CD4-positive, alpha-beta T cell treated with Interleukin-10 for 1 hour (primary cell): ENCODE measurements at places on chromosomes 6 and 20.
A peak's percentile ranks its signal among the peaks of the same experiment; 100 is the strongest.

GRCh38 chr6:33619166-33619840, 1.8 kb upstream of the ITPR3 start:
- no peak for DNase-seq

DNA sequence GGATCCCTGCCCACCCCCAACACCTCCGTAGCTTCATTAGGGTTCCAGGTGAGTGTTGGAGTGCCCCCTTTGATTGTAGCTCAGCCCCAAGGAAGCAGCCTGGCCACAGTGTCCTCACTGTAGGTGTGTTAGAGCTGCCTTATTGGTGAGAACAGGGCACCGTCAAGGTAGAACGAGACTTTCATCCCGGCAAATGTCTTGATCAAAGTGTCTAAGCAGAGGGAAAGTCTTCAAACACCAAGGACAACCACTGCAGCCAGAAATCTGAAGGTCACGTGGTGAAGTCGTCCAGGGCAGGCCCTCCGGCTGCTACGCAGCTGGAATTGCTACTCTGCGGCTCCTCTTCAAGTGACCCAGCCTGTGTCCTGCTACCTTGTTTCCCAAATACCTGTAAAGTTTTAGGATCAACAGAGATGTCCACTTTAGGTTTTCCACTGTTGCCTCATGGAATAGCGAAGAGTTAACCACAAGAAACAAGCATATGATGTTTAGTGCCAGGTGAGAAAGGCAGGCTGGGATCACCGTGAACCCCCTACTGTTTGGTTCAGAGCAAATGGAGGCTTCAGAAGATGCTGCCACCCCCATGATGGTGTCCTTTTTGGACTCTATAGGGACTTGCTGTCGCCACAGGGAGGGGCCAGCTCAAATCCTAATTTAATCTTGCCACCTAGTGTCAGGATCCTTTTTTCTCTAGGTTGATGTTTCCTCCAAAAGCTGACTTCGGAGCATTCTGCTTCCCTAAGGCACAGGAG, 1.7 kb upstream of the DLL1 start:
- no peak for DNase-seq

- DNase-seq: no peak
These were observed 6.1 kb upstream of the PM20D2 start for GRCh38 chr6:89139509-89140346.

DNA sequence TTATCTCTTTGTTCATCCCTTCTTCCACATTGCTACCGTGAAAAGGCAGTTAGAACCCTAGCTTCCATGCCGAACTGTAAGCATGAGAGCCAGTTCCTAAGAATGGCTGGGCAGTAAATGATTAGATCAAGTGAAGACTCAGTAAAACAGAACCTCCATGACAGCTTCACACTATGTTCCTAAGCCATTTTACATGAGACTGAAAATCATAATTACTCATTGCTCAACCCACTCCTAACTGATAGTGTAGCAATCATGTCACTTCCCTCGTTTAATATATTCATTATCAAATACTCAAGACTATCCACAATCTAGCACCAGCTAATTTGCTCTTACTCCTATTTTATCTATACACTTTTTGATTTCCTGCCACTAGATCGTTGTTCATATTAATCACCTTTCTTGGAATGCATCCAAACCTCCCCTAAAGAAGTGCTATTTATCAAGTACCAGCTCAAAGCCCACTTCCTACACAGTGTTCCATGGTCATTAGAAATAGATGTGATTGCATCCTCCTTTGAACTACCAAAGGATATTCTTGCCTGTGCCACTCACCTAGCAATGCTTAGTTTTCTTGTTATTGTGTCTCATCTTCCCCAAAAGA, 6.0 kb downstream of the TMEM30A start:
- no peak for DNase-seq

DNA sequence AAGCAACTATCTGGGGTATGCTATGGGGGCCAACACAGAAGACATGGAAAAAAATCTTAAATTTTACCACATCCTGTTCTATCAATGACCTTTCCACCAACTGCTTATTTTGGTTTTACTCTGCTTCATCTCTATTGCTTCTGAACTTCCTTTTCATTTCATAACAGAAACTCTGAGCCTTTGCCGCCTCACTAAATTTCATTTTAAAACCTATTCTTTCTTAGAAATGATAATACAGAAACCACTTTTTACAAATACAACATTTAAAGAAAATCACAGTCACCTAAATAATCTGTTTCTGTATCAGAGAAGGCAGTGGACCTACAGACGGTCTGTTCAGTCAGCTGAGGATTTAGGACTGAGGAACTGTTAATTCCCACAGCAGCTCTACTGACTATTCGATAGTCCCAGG, 117.5 kb downstream of the KCNQ5 start:
- DNase-seq: no peak

DNA sequence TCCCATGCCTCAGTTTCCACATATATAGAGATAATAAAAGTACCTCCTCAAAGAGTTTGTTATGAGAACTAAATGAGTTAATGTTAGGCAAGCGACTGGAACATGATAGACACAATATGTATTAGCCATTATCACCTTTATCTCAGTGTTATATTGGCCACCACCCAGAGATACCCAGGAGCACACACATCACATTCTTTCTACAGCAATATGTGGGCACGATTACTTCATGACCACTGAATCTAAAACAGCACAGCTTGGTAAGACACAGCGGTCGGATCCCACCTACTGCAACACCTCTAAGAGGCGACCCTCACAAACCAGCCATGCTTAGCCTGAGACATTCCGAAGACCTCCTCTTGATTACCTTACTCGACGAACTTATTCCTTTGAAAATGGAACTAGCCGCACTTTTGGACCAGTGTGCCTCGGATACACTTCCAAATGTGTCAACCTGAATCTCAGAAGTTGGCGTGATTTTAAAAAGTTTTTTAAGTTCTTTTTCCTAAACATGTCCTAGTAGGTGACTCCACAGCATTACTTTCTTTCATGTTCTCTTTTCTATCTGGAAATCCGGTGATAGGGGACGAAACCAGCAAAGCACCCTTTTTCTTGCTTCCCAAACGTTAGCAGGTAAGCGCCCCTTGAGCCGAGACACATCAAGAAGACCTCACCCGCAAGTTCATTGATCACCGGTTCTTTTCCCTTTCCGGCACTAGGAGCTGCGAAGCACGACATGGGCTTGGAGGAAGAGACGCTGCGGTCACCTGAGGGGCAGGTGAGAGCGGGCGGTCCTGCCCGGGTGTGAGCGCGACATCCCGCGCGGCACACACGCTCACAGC, 923 bp downstream of the GMDS start:
- DNase-seq: no peak

- DNase-seq: no peak
These were observed 344.2 kb upstream of the BTBD3 start for GRCh38 chr20:11573507-11573906.

- no peak for DNase-seq
These were observed 67.6 kb downstream of the SLC22A2 start for GRCh38 chr6:160190973-160191372.

DNA sequence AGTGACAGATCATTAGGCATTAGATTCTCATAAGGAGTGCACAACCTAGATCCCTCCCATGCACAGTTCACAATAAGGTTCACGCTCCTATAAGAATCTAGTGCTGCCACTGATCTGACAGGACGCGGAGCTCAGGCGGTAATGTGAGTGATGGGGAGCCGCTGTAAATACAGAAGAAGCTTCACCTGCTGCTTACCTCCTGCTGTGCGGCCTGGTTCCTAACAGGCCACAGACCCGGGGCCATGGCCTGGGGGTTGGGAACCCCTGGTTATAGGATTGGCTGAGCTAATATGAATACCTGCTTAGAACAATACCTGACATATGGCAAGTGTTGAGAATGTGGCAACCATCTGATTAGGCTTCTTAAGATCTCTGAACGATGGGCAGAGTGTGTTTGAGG, 2.4 kb downstream of the PNPLA1 start:
- no peak for DNase-seq

DNA sequence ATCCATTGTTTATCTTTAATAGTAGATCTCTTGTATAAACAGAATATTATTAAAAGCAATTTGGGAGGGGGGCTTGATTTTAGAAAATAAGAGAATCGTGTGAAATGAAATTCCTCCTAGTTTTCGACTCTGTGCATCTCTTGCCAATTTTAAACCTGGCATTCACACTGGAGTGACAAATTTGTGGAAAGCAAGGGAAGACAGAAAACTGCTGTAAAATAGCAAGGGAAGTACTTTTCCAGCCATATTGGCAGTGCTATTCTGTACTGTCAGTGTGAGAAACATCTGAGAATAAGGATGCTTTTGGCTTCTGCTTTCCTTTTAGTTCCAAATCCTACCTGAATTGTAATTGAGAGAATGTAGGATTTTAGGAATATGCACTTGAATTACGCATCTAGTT, 40.2 kb downstream of the TOP1 start:
- no peak for DNase-seq

- DNase-seq: no peak
These were observed 155.3 kb upstream of the SYNCRIP start for GRCh38 chr6:85797993-85798392.

GRCh38 chr6:22071270-22072041, 225.4 kb downstream of the PRL start:
- DNase-seq: no peak

DNA sequence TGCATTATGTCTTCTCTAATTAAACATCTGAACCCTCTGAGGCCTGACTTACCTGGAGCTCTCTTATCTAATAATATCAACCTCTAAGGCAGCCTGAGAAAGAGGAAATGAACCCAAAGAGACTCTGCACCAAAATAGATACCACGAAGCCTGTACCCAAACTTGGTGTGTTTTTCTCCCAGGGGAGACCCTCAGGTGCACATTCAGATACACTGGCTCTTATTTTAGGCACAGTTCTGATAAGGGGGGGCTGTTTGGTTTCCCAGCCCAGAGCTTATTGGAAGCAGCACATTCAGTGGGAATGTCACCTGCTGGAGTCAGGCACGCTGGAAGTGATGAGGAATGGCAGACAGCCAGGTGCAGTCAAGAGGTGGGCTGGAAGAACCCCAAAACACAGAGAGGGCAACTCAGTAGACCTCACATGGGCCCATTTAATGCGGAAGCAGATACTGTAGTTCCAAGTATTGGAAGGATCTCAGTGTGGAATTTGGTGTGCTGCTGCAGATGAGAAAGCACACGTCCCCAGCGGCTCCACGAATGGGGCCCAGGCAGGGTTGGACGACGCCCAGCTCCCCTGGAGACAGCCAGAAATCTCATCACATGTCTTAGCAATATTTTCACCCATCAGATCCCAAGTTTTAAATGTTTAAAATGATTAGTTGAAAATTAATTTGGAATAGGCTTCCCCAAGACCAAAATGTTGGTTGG, 9.7 kb upstream of the CCR6 start:
- no peak for DNase-seq

DNA sequence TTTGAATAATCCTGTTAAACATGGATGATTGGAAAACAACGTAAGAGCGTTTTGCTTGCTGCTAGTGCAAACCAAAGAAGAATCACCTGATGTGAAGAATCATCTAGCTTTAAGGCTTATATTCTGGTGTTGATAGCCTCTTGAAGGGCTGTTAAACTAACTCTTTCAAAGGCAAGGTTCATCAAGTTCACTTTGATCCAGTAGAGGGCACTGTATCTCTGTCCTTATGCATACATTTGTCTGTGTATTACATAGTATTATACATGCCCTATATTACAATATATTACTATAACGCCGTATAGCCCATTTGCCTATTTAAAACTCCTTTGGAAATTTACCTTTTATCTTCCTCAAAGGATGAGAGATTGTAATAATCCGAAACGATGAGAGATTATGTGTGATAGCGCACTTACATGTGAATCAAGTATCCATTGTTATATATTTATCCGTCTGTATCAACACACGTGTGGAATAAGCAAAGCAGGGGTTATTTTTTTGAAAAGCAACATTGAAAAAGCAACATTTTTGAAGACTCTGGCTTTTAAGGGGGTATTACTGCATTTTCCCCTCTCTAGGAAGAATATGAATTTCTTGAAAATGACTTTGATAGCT, 50.8 kb upstream of the NRN1 start:
- DNase-seq: peak; percentile 34

DNA sequence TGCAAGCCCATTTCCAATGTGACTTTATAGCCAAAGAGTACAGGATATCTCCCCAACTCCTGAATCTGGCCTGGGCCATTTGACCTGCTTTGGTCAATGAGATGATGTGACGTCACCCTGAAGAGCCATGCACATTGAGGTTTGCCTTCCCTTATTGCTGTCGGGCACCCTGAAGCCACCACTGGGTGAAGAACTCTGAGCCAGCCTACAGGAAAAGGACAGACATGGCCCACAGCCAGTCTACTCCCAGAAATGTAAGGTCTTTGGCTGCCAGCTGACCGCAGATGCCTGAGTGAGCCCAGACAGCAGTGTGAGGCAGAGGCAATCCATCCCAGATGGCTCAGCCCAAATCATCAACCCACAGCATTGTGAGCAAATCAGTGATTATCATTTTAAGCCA, 3.7 kb upstream of the SYNDIG1 start:
- no peak for DNase-seq

DNA sequence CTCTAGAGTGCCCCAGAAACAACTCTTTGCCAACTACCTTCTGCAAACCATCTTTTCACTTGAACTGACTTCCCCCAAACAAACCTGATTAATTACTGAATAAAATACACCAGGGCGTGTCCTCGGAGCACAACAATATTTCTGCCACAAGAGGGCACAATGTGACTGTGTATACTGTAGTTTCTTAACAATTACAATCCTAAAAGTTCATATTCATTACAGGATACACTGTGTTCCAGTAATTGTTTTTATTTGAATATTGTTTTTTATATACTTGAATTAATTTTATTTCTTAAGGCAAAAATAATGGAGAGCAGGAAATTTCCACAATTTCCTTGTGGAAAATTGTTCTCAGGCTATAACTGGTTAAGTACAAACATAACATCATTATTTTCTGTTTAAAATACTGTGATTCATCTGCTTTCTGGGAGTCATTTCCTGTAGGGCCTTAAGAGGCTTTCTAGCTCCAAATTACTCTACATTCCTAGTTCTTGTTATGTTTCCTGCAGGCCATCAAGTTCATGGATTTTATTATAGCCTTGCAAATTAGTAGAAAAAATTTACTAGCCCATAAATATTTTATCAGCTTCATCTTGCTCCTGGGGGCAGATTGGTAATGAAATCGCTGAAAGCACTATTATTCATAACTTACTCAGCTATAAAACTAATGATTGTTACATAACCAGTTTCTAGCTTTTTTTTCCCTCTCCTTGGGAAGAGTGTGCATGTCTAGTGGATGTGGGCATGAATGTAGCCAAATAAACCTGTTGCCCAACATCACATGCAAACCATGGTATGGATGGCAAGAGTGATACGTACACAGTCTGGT, 51.9 kb upstream of the SLC22A16 start:
- DNase-seq: peak; percentile 70
